Stimulated activated CD8-positive, alpha-beta memory T cell treated with anti-CD3 and anti-CD28 coated beads, Interleukin-7, amount 100 ng/mL, for 1 hour (primary cell): ENCODE measurements at places on chromosomes 2 and 18.

- DNase-seq, result no peak
These were observed 283.7 kb upstream of the PKDCC start for GRCh38 chr2:41764131-41764530.

- DNase-seq, result no peak
These were observed 87.9 kb downstream of the ZNF804A start for GRCh38 chr2:184685999-184686841.

DNA sequence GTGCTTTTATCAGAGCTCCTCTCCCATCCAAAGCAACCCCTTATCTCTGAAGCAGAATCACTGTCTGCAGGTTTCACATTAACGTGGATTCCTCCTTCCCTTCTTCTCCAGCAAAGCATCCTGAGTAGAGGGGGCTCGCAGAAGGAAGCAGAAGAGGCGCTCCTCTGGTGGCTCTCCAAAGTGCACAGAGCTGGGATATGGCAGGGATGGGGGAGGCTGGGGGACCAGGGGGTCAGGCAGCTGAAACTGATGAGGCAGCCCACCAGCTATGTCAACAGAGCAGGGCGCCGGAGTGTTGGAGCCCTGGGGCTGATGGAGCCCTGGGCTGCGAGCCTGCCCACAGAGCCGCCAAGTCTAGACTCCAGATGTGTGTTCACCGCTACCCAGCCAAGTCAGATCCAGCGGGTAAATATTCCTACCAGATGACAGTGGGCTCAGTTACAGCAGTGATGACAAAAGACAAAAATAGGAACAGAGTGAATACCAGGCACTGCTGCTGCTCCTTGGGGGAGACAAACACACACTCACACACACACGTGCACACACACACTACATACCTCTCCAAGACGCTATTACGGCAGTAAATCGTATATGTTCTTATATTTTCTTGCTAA lies 678.3 kb upstream of the ID2 start:
- DNase-seq, result no peak

DNA sequence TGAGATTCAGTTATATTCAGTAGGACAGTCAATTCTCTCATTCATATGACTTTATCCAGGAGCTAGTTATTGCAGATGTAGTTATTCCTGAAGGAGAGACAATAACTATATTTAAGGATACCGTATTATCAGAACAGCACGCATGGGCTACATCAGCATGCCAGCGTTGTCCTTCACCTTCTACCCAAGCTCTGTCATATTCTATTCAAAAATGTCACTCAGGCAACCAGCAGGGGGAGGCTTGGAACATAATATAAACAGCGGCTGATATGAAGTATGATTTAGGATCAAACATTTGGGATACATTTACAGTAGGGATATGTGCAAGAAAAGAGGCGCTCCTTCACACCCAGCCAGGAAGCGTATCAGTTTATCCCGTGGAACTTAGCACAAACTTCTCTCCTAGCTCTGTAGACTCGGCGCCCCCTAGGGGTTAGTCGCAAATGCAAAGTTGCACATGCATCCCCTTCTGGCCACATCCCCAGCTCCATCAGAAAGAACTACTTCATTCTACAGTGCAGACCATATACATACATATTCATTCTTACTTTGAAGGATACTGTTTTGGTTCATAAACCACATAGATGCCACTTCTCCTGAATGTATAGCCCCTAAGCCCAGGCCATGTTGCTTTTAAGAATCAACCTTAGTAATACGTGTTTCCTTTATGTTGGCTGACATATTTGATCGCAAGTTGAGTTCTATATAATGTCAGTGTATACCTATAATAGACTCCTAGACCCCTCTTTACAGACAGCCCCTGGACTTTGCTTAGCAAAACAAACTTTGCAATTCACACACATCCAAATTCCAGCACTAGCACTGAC lies 759.4 kb downstream of the ADCYAP1 start:
- no peak for DNase-seq

- no peak for DNase-seq
These were observed 137.9 kb upstream of the VRK2 start for GRCh38 chr2:57908736-57909161.

DNA sequence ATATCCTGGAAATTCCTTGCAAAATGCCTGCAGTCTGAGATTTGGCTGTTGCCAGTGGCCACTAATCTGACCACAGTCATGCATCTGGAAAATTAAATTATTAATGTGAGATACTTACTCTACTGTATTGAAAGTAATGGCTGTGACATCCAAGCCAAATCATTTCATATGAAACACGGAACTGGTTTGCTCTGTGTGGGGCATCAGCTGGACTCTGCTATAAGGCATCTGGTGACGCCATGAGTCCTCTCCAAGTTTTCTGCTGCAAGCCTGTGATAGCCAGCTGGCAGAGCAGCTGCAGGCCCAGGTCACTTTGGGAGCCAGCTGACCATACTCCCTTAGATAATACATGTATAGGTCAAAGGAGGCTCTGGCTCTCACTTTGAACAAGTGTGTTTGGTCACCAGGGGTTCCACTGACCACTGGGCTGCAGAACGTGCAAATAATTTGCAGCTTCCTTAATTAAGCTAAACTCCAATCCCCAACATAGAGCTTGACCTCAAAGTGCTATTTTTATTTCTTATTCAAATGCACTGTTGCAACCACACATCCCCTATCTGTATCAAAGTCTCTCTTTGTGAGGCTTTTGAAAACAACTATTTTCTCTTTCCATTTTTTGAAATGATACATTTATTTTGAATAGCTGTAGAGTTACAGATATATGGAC lies 152.9 kb downstream of the NCKAP5 start:
- no peak for DNase-seq

GRCh38 chr18:2395427-2396161 lies 175.7 kb downstream of the METTL4 start:
- no peak for DNase-seq

GRCh38 chr2:215828528-215829184 lies 184.7 kb downstream of the MREG start:
- no peak for DNase-seq

DNA sequence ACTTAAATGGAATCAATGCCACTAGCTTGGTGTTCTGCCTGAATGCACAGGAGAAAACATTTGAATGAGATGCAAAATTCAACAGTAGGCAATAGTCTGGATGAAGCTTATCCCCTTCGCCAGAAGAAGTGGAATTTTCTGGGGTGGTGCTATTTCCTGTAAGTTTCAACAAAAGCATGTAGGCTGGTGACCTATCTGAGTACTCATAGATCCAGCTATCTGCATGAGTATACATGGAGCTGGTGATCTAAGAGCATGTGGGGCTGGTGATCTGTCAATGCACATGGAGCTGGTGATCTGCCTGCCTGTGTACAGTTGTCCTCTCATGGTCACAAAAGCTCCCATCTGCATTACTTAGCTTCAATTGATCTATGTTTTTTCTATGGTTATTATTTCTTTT lies 71.2 kb downstream of the SLC9A4 start:
- DNase-seq, result no peak

- no peak for DNase-seq
These were observed 56.4 kb downstream of the ACVR1 start for GRCh38 chr2:157819761-157820160.

GRCh38 chr2:5697562-5697961 lies 5.4 kb downstream of the SOX11 start:
- no peak for DNase-seq

GRCh38 chr2:181421131-181421458 lies 36.1 kb upstream of the ITGA4 start:
- DNase-seq, result no peak

- DNase-seq, result no peak
These were observed 94.7 kb upstream of the TAF1B start for GRCh38 chr2:9748577-9748976.

DNA sequence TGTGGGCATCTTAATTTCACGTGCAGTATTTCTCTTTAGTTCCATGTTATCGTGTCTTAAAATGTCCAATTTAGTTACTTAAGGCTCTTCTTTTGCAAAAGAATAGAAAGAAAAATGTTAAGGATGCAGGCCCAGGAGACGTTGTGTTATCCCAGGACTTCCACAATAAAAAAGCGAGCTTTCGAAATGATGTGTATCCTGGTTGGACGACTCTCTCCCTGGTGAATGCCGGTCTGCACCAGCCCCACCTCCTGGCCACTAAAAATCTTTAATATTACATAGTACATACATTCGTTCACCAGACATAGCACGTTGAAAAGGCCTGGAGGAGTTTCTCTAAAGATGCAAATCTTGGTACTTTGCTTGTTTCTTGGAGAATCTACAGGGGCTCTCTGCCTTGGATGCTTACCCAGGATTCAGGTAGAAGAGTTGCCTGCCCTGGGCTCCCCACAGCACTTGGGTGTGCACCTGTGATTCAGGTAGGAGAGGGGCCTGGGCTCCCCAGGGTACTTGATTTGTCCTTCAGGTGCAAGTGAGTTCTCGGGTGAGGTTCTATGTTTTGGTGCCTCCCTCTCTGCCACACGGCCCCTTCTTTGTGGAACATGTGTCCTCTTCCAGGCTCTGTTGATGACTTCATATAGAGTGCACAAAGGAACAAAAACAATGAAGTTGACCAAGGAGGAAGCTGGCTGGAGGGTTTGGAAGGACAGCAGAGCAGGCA lies 26.6 kb downstream of the TWIST2 start:
- no peak for DNase-seq

DNA sequence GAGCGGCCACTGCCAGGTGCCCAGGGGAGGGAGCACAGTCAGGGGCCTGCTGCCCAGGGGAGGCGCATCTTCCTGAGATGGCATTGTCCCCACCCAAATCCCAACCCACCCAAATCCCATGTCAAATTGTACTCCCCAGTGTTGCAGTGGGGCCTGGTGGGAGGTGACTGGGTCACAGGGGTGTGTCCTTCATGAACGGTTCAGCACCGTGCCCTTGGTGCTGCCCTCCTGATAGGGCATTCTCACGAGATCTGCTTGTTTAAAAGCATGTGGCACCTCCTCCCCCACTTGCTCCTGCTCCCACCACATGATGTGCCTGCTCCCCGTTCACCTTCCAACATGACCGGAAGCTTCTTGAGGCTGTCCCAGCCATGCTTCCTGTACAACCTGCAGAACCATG lies 27.6 kb downstream of the ANKMY1 start:
- no peak for DNase-seq

GRCh38 chr18:5414546-5414945 lies 119.0 kb upstream of the ZBTB14 start:
- DNase-seq, result no peak

DNA sequence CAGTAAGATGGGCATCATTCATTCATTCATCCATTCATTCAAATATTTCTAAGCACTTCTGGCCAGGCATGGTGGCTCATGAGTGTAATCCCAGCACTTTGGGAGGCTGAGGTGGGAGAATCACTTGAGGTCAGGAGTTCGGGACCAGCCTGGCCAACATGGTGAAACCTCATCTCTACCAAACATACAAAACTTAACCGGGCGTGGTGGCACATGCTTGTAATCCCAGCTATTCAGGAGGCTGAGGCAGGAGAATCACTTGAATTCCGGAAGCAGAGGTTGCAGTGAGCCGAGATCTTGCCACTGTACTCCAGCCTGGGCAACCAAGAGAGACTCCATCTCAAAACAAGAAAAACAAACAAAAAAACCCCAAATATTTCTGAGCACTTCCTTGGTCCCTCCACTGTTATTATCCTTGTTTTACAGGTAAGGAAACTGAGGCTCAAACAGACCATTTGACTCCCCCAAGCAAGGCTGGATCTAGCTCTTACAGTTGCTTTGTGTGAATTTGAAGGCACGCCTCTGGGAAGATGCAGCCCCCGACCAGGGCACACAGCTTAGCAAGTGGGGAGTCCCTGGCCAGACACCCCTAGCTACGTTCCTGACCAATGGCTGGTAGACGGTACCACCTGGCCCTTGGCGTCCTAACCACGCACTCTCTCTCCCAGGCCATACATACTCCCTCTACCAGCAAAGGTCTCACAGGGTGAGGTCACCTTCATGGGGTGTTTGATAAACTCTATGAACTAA lies 50.6 kb upstream of the ODC1 start:
- DNase-seq, result no peak

DNA sequence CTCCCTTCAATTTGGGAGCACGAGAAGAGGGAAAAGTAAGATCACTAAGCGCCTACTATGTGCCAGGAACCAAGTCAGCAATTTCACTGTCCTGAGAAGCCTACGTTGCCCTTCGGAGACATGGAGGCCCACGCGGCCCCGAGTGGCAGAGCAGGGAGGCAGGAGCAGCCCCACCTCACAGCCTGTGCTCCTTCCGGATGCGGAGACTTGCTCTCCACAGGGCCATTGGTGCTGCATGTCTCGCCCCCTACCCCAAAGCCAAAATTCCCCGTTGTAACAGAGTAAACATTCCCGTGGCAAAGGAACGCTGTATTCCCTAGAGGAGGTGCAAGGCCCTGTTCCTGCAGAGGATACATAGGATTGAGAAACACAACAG lies 4.5 kb downstream of the SLC14A2 start:
- no peak for DNase-seq

DNA sequence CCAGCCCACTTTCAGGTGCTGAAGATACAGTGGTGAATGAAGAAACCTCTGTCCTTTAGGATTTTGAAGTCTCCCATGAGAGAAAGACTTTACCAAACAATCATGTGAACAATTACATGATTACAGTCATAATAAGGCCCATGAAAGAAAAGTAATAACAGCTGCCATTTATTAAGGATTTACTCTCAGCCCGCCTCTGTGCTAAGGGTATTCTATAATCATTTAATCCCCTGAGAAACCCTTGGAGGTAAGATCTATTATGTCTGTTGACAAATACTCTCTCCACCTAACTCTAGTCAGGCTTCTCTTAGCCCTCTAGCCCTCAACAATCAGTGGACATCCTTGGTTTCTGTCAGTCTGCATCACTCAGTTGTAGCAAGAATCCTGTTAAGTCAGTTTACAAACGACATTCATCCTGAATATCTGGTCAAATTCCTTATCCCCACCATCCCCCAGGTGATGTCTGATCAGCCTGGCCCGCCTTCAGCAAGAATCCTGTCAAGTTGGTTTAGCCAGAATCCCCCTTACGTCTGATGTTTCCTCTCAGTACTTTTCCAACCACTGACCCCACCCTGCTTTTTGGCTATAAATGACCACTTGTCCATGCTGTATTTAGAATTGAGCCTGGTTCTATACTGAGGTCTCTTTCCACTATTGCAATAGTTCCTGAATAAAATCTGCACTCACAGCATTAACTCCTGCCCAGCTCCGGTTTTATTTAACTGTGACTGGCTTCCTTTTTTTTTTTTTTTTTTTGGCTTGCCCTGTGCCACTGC lies 12.2 kb upstream of the SOCS6 start:
- no peak for DNase-seq

GRCh38 chr2:207041786-207042554 lies 102.7 kb downstream of the CPO start:
- DNase-seq, result no peak

DNA sequence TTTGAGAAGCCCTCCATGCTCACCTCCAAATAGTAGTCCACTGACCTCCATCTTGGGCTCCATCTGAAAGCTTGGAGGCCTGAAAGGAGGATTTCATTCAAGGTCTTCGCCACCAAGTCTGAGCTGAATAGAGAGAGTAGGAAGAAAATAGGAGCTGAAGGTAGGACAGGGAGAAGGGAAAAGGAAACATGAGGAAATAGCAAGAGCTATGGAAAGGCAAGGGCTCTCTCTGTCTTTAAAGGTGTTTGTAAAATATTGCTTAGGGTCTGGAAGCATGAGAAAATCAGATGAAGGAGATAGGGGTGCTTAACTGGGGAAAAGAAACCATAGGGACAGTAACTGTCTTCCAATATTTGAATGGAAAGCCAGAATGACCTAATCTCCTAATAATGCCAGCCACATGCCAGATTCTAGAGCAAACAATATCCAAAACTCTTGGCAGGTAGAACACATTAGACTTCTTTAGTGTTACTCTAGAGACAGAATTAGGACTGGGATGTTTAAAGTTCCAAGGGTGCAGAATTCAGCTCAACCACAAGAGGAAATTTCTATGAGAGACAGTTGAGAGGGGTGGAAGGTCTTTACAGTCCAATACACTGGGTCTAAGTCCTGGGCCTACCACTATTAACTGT lies 67.4 kb downstream of the NAB1 start:
- no peak for DNase-seq
